ENCODE measurements at places on chromosomes 1 and 21. TPM values are rescaled to one million over a fixed set of nuclear protein-coding genes. Genes with fewer than 3 reads are reported as not detected.

Gene ARHGAP30
- 304 TPM for total RNA-seq

Gene GPR25
- total RNA-seq: not detected

Gene NBPF10
- 2.8 TPM for total RNA-seq

Gene KCND3
- not detected for total RNA-seq

Gene ENTREP3
- total RNA-seq: 22.9 TPM

Gene PSMB2
- total RNA-seq: 78.6 TPM

Gene TSTD1
- total RNA-seq: 33.5 TPM

Gene CRB1
- 0.06 TPM for total RNA-seq

Gene WNT4
- total RNA-seq: not detected

Gene C1orf141
- total RNA-seq: not detected

Gene SH3D21
- total RNA-seq: 6.9 TPM

Gene RCSD1
- total RNA-seq: 152 TPM

Gene HEYL
- total RNA-seq: not detected

Gene C1orf210
- not detected for total RNA-seq

Gene FAM163A
- total RNA-seq: not detected

Gene TSPAN1
- not detected for total RNA-seq

Gene TNFRSF14
- total RNA-seq: 182 TPM

Gene C1orf50
- 9.4 TPM for total RNA-seq

Gene RABIF
- total RNA-seq: 15.7 TPM
